NCI-H1092 treated with DMSO at 0.1 percent for 48 hours (cell line): ENCODE measurements at places on chromosomes 6 and 20.

DNA sequence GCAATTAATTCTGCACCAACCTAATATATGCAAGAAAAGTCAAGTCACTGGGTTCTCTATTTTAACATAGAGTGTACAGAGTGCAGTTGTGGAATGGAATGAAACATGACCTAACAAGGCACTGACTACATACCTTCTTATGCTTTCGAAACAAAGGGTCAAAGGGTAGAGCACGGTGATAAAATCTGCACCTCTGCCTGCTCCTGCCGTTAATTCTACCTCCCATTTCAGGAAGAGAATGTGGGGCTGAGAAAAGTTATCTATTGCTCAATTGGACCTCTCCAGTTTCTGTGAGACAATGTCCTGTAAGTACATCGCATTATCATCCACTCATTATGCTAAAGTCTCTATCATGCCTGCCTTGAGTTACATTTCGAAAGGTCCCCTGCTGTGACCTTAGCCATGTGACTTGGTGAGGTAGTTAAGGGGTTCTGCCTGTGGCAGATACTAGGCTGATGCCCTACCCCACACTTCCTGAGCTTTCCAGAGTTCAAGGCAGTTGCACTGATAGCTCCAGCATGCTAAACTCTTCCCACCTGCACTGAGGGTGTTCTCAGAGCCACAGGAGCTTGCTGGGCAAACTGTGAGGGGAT lies 14.0 kb upstream of the MOCS1 start:
- no peak for DNase-seq

DNA sequence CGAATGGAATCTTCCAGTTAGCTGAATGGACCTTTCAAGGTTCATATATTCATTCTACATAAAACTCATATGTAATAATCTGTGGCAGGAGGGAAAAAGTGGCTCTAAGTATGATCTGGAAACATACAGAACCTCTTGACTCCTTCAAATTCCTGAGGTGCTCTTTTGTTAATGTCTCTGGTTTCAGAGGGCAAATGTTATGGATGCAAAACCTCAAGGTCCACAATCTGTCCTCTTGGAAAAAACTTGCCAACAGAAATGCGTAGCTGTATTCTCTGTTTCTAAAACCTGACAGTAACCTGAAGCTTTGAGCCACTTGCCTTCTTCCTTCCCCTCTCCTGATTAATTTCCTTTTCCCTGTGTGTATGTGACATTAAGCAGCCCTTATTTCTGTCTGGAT lies 80.9 kb upstream of the SUPT3H start:
- no peak for DNase-seq

DNA sequence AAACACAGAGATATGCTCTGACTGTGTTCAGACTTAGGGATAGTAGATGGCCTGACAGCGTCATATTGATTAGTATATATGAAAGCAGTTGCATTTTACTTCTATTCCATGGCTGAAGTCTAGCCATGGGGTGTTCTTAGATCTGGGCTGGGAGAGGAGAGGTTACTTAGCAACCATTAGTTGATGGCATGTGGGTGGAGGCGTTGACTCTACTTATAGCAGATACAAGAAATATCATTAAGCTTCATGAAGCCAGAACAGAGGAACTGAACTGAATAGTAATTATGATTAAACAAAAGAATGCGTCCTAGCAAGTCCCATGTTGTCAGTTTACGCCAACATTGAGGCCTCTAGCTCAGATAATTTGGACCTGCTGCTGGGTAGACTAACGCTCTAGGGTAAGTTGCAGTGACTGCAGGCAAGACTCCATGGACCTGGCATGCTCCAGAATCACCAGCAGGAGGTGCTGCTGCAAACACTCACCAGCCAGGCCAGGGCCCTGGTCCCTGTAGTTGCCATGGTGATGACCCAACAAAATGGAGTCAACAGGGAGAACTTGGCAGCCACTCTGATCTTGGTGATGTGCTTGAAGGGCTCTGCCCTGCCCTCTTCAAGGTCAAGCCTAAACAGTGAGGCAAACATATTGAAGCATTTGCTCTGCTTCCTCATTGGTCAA lies 477.3 kb downstream of the PREX1 start:
- no peak for DNase-seq

GRCh38 chr20:19737025-19737424 lies 21.0 kb upstream of the RIN2 start:
- DNase-seq: no peak

- no peak for DNase-seq
Measured at GRCh38 chr6:122746688-122747087, 32.8 kb upstream of the FABP7 start.

- DNase-seq: no peak
Measured at GRCh38 chr20:16143596-16143995, 429.7 kb downstream of the KIF16B start.

DNA sequence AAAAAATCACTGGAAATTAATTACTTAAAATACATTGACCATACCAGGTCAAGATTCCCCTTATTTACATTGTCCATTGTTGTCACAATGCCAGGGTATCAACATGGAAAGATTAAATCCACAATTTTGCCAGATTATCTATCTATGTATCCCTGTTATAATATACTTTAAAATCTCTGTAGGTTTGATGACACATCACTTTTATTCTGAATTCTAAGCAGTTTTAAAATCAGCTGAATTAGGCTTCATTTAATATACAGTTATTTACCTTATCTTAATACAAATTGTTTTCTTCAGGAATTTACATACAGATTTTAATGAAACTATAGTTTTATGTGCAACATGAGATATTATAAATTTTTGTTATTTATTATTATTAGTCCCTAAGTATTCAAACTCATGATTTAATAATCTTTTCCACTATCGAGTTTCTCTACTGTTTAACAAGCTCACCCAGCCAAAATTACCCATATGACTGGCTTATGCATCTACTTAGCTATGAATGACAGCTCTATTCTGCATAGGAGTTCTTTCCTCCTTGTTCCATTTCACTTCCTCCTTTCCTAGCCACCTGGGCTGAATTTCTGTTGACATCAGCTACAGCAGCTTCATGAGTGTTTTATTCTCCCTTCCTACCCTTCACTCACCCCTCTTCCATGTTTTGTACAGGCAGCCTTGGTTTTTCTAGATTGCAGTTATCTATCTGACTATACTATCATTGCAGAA lies 654.2 kb upstream of the MAP3K7 start:
- DNase-seq: no peak

DNA sequence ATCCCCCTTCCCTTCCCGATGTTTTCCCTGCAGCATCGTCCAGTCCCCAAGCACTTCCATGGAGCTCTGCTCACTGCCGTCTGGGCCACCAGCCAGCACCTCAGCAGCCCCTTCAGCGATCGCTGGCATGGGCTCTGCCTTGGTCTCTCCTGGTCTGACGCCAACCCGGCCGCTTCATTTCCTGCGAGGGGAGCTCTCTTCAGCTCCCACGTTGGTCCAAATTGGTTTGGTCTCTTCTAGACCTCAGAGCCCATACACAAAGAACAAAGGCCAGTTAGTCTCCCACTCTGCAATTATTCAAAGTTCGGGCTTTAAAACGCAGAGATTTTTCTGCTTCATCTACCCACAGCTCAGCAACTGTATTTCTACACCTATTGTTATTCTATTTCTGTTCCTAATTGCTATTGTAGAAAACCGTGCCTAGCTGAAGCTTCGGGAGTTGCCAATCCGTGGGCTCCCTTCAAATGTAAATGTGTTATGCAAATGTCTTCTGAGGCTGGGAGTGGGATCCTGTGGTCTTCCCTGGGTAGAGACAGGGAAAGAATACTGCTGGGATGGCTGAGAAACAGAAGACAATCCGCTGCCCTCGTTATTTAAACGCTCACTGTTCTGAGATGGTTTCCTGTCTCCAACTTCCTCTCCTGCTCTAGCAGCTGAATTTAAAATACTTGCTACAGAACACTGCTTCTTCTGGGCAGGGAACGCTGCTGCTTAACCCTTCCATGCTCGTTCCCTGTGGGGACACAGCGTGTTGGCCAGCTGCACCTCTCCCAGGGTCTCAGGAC lies 154.2 kb upstream of the QKI start:
- peak; percentile 96 for DNase-seq

GRCh38 chr20:34177052-34177451 lies 64.2 kb upstream of the ASIP start:
- no peak for DNase-seq

GRCh38 chr20:3156811-3157619 lies 2.6 kb downstream of the FASTKD5 start:
- DNase-seq: no peak

DNA sequence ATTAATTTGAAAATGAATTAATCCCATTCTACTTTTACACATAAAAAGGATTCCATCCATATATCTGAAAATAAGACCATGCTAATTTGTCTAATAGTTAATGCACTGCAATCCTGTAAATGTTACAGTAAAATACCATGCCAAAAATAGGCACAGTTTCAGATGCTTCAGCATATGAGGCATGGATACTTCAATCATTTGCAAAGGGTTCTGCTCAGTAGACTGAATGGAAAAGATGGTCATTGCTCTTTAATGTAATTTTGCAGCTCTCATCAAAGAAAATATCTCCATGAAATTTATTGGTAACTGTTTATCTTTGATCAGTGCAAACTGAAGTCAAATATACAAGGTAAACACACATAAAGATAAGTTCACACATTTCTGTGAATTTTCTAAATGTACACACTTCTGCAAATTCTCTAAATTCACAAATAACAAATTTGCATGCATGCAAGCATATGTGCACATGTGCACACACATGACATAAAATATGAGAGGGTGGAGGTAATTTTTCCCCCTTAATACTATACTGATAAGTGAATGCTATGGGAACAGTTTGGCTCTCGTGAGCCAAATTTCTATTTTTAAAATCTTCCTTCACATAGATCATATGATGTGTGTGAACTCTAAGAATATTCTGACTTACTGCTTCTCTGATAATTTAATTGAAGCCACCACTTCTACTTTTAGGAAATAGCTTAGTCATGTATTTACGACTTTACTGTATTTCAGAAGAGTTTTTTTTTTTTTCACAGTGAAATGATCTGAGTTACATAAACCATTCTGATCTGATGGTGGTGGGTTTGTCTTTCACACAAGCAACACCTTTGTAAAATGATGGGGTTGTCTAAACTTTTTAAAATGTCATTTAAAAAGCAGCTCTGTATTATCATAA lies 996.8 kb upstream of the CITED2 start:
- no peak for DNase-seq
